ENCODE measurements at places on chromosomes 7 and 10.
A peak's percentile ranks its signal among the peaks of the same experiment; 100 is the strongest.

DNA sequence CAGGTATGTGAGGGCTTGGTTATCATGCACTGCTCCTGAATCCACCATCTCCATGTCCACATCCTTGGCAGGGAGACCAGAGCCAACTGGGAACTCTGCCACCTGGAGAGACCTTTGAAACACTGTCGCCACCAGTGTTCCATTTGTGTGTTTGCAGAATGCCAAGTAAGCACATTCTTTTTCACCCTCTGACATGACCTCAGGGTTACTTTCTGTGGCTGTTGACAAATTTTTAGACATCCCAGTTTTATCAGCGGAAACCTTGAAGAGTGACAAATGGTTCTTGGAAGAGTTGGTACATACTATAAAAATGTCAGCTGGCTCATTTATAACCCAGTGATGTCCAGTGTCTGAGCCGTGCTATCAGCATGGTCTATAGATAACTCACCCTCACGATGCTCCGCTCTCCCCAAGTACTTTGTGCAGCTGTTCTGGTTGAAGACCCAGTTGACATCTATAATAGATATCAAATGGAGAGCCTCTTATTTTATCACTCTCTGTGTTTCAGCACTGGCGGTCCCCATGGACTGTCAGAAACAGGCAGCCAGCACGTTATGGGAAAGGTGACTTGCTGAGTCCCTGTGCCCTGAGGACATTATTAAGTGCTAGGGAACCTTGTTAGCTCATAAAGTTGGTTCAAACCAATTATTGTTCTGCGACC is 563.1 kb upstream of the GALNT17 start:
- no peak for DNase-seq

- no peak for DNase-seq
Measured at GRCh38 chr10:103990121-103990520, 23.2 kb downstream of the SLK start.

- DNase-seq: no peak
Measured at GRCh38 chr10:125206623-125207022, 46.3 kb upstream of the CTBP2 start.

DNA sequence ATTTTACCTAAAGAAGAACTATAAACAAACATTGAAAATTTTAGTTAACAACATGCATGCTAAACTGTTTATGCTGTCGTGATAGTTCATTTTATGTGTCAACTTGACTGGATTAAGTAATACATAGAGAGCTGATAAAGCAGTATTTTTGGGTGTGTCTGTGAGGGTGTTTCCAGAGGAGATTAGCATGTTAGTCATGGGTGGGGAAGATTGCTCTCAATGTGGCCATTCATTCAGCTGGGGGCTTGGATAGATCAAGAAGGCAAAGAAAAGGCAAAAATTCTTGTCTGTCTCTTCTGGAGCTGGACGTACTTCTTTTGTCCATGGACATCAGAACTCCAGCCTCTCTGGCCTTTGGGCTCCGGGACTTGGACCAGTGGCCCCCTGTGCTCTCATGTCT is 172.9 kb upstream of the SEMA3E start:
- no peak for DNase-seq

DNA sequence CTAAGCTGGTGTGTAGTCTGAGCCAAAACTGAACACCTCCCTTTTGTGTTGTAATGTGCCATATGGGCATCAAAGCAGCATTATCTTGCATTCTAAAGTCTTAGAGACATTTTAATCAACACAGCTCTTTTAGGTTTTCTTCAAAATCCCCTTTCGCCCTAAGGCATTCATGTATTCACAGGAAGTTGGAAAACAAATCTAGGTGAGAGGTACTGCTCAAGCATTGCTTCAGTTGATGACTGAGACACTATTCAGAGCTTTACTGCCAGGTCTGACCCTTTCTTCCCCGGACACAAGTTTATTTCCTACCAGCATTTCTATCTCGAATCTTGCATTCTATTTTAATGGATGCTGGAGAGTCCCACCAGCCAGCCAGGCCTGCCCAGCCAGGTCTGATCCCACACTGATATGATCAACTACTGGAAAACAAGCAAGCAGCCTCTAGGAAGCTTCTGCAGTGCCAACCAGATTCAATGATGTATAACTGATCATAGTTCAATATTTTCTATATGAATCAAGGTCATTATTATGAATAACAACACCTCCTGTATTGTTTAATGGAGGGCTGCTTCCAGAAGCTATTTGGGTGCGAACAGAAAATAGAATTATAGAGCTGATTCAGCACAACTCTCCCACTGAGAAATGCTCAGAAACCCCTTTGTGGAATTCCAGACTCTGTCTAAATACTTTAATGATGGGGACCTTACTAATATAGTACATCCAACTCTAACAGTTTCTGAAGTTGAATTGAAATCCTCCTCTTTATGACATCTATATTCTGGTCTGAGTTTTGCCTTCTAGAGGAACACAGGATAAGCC is 4.0 kb upstream of the BRAF start:
- DNase-seq: no peak

DNA sequence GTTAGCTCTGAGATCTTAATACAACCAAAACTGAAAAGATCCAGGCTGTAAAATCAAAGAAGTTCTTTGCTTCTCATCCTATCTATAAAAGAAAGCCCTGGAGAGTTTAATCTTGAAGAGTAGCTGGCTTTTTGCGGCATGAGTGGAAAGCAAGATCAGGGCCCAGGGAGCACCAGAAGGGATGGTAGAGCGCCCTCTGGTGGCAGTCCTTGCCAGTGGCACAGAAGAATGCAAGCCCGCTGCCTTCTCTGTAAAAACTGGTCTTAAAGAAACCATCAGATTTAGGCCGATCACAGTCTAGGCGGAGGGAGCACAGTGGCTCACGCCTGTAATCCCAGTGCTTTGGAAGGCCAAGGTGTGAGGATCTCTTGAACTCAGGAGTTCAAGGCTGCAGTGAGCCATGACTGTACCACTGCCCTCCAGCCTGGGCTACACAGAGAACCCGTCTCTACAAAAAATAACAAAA is 35.6 kb downstream of the CPN1 start:
- DNase-seq: peak; percentile 64

DNA sequence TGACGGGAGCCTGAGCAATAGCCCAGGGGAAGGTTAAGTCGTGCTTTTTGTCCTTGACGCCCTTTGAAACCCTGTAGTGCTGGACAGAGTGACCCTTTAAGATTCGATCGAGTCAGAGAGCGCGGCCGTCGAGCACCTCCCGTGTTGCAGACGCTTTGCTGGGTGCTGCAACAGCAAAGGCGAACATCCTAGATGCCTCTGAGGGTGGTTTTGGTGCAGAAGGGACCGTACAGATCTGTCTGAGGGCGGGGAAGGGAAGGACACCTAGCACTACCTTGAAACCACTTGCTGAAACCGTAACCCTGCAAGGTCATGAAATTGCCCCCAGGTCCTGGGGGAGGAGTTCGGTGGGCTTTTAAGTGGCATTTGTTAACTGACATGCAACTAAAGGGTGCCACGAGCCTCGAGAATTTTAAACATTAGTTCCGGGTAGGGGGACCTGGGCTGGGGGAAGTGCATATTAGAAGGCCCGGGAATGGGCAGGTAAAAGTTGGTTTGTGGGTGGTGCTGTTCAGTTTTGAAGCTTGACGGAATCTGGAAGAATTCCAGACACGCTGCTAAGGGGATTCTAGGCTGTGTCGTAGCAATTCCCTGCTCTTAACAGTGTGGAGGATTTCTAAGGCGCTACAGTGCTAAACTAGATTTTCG is 786 bp downstream of the ATP5F1C start:
- no peak for DNase-seq

DNA sequence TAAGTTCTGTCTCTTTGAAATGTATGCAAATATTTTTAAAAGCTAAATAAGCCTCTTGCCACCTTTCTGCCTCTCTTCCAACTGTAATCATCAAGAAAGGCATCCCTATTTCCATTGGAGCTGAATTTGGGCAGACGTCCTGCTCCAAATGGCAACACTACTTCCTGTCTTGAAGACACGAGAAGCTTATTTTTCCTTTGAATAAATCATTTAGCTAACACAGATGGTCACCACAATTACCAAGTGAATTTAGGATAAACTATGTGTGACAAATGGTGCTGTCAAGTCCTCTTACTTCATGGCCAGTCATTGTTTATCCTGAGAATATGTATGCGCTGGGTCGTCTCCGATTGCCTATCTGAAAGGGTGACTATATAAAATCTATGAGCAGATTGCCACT is 268.0 kb downstream of the ANKRD7 start:
- no peak for DNase-seq

- no peak for DNase-seq
Measured at GRCh38 chr10:125231813-125232475, 71.6 kb upstream of the CTBP2 start.

DNA sequence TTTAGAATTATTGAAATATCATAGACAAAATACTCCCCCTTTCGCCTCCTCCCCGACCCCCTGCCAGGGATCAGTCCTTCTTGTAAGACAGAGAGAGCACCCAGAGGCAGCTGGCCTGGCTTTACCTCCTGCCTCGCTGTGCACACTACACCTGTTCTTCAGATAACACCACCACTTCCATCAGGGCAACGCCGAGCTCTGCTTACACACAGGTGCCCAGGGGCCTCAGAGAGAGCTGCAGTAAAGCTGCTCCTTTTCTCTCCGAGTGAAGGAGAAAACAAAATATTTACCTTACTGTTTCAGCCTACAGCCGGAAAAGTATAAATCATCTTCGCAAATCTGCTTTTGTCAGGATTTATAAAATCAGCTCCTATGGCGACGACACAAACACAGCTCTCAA is 80.7 kb downstream of the HIPK2 start:
- DNase-seq: no peak
